ENCODE measurements at places on chromosomes 16 and 17. TPM values are rescaled to one million over a fixed set of nuclear protein-coding genes. Genes with fewer than 3 reads are reported as not detected.

DNA sequence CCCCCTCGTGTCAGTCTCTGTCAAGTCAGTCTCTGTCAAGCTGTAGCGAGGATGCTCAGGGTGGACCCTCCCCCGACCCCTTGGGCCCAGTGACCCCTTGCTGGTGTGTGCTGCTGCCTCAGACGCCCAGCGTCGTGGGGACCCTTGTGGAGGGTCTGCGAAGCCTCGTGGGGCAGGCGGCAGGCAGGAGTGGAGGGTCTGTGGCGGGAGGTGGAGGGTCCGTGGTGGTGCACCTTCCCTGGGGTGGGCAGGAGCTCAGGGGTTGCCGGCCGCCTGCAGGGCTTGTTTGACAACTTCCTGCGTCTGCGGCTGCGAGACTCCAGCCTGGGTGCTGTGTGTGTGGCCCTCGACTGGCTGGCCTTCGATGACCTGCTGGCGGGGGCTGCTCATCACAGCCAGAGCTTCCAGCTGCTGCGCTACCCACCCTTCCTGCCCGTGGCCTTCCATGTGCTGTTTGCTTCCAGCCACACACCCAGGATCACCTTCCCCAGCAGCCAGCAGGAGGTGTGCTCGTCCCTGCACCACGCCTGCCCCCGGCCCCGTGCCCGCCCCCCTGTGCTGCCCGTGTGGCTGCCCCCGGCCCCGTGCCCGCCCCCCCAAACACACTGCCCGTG is 5.6 kb downstream of the GNG13 start:
- no peak for DNase-seq

- no peak for DNase-seq
These were observed 29.3 kb upstream of the SPACA3 start for GRCh38 chr17:32962320-32962711.

GRCh38 chr17:56833057-56833808 is 487 bp downstream of the C17orf67 start:
- DNase-seq, result peak; percentile 64

- DNase-seq, result no peak
These were observed 127.1 kb upstream of the HS3ST3A1 start for GRCh38 chr17:13728781-13729180.

DNA sequence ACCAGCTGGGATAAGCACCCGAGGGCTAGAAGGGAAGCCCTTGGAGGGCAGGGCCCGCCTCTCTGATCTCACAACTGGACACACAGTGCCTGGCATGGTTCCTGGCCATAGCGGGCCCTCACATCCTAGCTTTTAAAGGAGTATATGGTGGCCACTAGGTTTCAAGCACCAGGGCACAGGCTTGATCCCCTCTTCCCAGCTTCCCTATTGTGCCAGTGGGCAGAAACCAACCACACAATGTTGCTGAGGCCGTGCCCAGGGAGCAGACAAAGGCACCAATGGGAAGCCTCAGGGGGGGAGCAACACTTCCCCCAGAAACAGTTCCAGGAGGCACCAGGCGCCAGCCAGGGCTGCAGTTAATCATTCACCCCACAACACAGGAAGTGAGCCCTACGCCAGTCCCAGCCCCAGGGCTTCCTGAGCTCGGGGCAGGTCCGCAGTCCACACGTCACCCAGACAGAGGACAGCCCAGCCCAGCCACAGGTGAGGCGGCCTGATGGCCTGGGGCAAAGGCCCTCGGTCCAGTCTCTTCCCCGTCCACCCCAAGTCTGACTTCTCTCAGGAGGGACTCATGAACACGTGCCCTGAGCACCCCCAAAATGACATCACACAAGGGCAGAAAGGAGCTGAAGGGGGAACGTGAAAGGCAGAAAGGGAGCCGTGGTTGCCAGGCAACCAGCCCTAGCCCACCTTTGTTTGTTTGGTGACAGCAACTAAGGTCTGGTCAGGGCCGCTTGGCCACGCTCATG is 12.8 kb downstream of the SMIM5 start:
- DNase-seq, result no peak

DNA sequence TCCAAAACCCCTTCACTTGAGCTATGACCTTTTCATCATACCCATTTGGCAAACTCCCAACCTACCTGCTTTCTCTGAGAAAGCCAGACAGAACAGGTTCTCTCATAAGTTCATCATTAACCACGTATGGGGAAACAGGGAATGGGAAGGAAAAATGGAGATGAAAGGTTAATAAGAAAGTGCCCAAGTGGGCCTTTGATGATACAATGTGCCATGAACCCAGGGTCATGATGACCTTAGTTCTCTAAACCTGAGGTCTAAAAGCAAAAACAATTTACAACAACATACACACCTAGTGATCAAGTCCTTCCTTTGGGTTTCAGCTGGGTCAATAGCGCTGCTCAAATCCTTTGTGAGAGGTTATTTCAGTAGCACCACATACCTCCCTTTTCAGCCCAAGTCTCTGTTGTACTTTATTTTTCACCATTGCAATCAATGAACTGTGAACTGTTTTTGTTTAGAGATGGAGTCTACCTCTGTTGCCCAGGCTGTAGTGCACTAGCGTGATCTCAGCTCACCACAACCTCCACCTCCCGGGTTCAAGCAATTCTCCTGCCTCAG is 14.5 kb upstream of the RANGRF start:
- DNase-seq, result no peak

DNA sequence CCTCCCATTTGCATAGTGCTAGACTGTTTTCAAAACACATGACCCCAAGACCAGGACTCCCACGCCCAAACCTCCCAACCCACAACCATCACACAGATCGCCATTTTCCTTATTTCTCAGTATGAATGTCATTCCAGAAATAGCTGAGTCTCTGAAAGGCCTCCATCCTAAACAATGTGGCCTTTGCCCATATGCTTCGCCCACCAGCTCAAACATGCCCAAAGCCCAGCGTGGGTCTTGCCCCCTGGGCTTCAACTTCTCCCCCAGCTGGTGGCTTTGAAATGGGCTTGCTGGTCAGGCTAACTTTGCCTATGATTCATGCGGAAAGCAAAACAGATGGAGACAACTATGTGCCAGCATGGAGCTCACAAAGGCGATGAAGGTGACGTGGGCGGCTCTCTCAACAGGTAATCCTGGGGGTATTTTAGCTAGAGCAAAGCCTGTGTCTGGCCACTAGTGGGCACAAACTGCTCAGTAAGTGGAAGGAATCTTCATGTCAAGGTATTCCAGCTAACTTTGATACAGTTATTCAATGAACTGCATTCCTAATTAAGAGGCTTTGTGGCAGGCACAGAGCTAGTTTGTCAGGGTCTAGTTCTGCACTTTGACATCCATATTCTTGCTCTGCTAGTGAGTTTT is 17.1 kb downstream of the PMP22 start:
- DNase-seq, result no peak

DNA sequence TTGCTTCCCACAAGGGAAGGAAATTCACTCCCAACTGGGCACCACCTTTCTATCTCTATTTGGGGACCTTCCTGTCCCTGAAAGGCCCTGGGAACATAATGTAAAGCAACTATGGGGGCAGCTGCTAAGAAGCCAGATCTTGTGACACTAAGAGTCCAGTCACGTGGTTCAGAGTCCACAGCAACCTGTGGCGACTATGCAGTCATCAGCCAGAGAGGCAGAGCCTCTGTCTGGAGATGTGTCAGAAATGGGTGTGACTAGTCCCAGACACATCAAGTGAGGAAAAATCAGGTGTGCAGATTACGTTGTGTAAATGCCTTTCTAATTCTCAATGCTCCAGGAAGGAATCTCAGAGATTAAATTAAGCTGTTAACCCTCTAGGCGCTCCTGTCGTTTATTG is 26.6 kb upstream of the SKAP1 start:
- no peak for DNase-seq

DNA sequence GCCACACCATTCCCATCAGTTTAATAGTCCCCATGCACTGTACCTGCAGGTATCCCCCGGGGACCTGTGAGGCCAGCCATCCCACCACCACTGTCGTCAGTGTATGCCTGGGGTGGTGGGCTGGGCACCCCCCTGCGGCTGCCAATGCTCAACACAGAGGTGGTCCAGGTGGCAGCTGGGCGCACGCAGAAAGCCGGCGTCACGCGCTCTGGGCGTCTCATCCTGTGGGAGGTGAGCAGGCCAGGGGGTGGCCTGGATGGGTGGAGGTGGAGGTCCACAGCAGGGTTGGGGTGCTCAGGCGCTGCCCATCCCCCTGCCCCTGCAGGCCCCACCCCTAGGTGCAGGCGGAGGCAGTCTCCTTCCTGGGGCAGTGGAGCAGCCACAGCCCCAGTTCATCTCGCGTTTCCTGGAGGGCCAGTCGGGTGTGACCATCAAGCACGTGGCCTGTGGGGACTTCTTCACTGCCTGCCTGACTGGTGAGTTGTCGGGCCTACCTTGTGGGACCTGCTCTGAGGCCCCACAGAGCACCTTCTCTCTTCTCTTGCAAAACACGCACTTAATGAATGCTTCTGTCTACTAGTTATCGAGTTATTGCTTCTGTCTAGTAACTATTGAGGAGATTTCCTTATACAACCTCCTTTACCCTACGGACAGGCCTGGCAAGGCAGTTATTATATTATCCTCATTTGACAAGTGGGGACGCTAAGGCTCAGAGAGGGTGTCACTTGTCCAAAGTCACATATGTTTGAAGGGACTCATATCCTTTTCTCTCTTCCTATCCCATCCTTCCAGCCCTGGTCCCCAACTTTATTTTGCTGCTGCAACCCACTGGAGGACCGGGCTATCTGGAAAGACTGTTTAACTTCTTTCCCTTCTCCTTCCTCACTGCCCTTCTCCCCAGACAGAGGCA is 5.8 kb upstream of the TRAF4 start:
- DNase-seq, result no peak

GRCh38 chr17:41932816-41933389 is 2.5 kb downstream of the ODAD4 start:
- no peak for DNase-seq

DNA sequence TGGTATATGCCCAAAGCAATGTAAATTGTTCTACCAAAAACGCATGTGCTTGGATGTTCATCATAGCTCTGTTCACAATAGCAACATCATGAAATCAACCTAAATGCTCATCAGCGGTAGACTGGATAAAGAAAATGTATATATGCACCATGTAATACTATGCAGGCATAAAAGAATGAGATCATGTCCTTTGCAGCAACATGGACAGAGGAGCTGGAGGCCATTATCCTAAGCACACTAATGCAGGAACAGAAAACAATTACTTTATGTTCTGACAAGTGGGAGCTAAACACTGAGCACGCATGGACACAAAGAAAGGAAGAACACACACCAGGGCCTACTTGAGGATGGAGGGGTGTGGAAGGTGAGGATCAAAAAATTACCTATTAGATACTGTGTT is 33.7 kb downstream of the TANC2 start:
- DNase-seq, result no peak

DNA sequence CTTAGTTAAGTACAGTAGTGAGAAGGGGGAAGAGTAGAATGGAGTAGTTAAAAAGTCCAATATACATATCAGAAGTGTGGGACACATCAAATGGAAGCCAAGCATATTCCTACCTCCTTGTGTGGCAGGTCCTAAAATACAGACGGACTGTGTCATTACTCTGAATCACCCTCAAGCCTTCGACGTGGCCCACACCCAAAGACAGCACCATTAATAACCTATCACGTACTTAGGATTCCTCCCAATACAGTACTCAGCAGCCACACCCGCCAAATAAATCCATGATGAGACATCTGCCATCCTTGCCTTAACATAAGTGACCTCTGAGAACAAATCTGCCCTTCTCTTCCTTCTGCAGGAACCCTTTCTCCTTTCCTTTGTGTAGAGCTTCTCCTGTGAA is 38.9 kb downstream of the UBE2G1 start:
- no peak for DNase-seq

DNA sequence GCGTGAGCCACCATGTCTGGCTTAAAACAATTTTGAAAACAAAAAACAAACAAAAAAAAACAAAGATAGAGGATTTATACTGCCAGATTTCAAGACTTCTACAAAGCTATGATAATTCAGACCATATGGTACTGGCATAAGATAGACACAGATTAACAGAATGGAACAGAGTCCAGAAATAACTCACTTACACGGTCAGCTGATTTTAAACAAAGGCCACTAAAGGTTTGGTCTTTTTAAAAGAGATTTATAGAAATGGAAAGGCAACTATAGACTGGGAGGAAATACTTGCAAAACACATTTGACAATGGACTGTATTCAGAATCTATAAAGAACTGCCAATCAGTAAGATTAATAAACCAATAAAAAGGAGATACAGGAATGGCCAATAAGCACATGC is 48.6 kb upstream of the MNT start:
- DNase-seq, result no peak

- DNase-seq, result no peak
These were observed 42.2 kb upstream of the BRD7 start for GRCh38 chr16:50411034-50411433.

GRCh38 chr17:6639586-6640535 is 650 bp downstream of the KIAA0753 start:
- DNase-seq, result peak; percentile 42

GRCh38 chr17:6501359-6501758 is 55.0 kb downstream of the PITPNM3 start:
- no peak for DNase-seq

DNA sequence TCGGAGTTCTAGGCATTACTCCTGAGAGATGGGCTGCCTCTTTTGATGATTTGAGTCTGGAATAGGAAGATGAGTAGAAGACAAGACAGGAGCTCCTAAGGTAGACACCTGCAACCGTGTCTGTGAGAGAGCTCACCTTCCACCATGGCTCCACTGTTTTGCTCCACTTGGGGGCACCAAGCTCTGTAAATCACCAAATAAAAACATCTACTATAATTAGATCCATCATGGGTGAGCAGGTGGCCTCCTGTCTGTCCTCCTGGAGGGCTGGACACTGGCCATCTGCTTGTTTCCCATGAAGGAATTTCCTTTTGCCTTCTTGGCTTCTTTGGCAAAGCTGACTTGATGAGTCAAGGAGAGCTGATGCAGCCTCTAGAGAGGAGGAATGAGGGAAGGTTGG is 179.0 kb downstream of the HAPSTR1 start:
- no peak for DNase-seq

GRCh38 chr17:12730931-12731521 is 58.3 kb upstream of the ARHGAP44 start:
- DNase-seq, result peak; percentile 85

DNA sequence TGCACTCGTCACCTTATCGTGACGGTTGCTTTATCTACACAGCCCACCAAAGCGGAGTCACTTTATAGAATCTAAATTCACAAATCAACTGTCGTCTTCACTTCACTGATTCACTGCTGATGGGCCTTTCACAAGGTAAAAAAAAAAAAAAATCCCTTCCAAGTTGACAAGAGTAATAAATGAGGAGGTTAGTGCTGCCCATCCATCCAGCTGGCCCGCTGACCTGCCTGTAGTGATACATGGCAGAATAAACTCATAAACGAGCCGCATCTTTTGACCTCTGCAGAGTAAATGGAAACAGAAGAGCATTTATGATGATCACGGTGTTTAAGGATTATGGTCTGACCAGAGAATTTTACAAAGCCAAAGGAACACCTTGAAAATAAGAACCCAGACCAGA is 227.3 kb upstream of the IRX5 start:
- no peak for DNase-seq

GRCh38 chr17:19800571-19800970 is 52.5 kb upstream of the ALDH3A1 start:
- DNase-seq, result no peak

GRCh38 chr17:74872313-74873036 is at the start of gene FDXR:
TSS of gene FDXR (minus strand) at chr17:74872994. CDS start at chr17:74872944, 50 bp downstream.
- no peak for DNase-seq

Gene STH
- not detected for total RNA-seq

Gene LGALS9B
- total RNA-seq, result not detected

Gene CNGB1
- not detected for total RNA-seq

Gene C17orf100
- total RNA-seq, result 0.63 TPM

Data from heart left ventricle (tissue), 16 donors.